ENCODE measurements at places on chromosomes 16 and 17. TPM values are rescaled to one million over a fixed set of nuclear protein-coding genes. Genes with fewer than 3 reads are reported as not detected.

Gene CCL1
- total RNA-seq = not detected

Gene CD79B
- 5.7 TPM for total RNA-seq

Gene GNAO1
- total RNA-seq = 23.6 TPM

Gene RILP
- total RNA-seq = 81.4 TPM

Gene RCVRN
- 0.12 TPM for total RNA-seq

Gene PRDM7
- total RNA-seq = not detected

Gene GAS7
- 51.2 TPM for total RNA-seq

Gene ZPBP2
- total RNA-seq = not detected

DNA sequence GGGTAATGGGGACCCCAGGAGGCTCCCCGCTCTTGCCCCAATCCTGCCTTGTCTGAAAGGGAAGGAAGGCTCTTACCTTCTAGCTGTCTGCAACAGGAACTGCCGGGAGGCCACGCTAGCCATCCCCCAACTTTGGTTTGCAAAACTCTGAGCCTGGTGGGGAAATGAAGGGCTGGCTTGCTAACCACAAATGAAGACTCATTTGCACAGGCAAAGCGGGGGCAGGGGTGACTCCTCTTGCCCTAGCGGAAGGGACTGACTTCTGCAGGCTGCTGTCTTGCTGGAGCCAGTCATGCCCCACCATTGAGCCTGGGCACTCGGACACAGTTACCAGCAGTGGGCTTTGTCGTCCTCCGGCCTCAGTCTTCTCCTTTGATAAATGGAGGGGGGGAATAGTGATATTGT, 52.6 kb downstream of the PLCG2 start:
- peak; percentile 50 for DNase-seq

GRCh38 chr17:18862011-18862410, 4.1 kb downstream of the PRPSAP2 start:
- DNase-seq = no peak

DNA sequence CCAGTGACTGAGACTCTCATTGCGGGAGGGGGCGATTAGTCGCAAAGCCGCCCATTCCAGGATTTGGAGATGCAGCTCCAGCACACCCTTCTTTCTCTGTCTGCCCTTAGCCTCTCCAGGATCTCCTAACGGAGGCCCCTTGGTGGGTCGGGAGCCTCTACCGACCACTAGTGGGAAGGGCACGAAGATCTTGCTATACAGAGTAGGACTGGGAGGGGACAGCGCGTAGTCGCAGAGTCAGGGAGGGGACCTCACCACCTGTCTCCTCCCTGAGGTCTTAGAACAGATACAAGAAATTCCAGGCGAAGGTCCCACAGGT, 588 bp upstream of the SMTNL2 start:
- DNase-seq = peak; percentile 61

GRCh38 chr17:64694207-64694606, 32.1 kb upstream of the SMURF2 start:
- peak; percentile 63 for DNase-seq

DNA sequence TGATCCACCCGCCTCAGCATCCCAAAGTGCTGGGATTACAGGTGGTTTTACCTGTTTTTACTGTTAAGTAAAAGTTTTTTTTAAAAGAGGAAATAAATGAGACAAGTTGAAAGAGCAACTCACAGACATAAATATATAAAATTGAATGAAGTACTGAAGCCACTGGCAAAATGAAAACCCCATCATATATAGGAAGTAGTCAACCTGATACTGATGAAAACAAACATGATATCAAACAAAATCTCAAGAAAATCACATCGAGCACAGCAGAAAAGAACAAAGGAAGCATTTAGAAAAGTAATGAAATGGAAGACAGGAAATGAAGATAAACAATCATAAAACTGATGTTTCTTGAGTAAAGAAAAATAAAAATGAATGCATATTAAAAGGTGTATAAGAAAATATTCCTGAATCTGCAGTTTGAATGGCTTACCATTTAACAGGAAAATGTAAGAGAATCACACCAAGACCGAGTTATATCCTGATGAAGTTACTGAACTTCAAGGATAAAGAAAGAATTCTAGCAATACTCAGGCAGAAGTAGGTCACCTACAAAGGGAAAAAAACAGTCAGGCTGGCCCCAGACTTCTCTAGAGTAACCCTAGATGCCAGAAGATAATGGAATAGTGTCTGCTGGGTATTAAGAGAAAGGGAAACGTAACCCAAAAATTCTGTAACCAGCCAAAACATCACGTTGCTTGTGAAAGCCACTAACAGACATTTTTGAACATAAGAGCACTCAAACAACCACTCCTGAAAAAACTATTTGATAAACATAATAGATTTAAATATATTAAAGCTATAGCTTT, 31.5 kb downstream of the UBE2G1 start:
- no peak for DNase-seq

GRCh38 chr17:34366529-34367107, 3.6 kb upstream of the CCL1 start:
- DNase-seq = no peak

DNA sequence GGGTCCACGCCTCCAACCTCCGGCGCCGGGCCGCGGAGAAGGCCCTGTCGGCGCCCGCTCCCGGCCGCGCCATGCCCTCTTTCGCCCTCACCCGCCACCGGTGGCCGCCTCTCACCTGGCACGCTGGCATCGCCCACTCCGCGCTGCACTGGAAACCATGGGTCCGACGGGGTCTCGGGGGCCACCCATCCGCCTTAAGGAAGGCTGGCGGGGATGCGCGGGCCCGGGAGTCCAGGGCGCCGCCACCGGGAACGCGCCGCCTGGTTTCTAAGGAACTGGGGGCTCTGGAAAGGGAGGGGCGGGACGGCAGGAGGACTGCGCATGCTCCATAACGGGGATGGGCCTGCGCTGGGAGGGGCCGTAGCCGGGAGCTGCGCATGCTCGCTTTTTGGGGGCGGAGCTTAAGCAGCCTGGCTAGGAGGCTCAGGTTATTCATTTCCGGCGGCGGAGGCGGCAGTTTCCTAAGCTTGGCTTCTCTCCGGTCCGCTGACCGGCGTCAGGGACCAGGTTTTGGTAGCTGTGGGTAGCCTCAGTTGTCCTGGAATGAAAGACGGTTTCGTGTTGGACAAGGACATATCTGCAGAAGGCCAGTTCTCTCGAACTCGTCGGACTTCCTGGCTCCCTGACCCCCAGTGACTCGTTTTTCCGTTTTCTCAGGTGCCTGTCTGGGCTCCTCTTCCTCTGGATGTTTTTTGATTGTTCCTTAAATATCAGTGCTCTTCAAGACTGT, at the start of gene GFOD2:
Gene GFOD2, minus strand, starts transcription at position 269 of the 730 bp plus-strand sequence. CDS start 33,601 bp downstream, outside the sequence.
- peak; percentile 98 for DNase-seq

DNA sequence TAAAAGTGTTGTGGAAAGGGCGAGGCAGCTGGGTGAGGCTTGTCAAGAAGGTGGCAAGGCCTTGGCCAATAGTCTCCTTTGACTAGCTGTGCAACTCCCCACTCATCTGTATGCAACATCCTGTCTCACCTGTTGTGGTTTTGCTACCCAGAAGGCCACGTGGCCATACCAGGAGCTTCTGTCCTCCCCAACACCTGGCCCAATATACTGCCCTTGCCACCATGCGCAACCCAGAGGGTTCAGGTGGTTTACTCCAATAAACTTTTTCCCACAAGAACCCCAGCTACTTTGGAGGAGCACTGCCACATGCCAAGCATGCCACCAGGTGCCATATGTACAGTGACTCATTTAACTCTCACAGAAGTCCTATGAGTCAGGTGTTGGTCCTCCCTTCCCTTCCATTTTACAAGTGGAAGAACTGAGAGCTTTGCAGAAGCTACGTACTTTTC, 10.2 kb downstream of the MYO19 start:
- DNase-seq = no peak

- DNase-seq = no peak
These were observed 51.4 kb upstream of the STAC2 start for GRCh38 chr17:39277110-39277509.

DNA sequence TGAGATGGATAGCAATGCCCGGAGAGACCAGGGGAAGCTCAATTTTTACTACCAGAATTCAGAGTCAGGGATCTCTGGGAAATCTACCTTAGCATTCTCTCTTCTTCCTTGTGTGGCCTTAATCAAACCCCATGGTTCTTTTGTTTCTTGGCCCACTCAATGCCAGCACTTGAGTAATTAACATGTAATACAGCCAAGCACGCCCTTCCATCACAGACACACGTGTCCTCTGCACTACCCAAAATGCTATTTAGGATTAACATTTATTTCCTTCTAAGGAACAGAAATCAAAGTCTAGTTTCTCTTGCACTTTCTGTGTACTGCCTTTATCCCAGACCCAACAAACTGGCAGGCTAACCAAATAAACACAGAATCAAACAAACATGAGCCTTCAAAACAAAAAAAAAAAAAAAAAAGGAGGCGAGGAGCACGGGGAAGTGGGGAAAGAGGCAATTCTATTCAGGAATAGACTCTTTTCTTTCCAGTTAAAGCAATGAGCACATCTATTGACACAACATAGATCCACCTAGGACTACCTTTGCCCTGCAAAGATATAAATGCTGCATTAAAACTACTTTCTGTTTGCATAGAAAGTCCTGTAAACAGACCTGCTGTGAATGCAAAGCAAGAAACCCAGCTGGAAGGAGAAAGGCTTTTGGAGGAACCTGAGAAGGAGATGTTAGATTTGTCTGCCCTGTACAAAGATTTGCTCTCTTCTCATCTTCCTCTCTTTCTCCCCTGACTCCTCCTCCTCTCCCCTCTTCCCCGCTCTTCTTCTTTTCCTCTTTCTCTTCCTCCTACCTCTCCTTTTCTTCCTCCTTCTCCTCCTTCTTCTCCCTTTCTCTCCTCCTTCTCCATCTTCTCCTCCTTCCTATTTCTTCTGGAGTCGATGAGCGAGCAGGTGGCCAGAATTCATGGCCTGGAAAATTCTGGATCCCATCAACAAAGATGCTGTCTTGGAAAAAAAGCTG, 294.4 kb downstream of the NPIPA8 start:
- DNase-seq = no peak

DNA sequence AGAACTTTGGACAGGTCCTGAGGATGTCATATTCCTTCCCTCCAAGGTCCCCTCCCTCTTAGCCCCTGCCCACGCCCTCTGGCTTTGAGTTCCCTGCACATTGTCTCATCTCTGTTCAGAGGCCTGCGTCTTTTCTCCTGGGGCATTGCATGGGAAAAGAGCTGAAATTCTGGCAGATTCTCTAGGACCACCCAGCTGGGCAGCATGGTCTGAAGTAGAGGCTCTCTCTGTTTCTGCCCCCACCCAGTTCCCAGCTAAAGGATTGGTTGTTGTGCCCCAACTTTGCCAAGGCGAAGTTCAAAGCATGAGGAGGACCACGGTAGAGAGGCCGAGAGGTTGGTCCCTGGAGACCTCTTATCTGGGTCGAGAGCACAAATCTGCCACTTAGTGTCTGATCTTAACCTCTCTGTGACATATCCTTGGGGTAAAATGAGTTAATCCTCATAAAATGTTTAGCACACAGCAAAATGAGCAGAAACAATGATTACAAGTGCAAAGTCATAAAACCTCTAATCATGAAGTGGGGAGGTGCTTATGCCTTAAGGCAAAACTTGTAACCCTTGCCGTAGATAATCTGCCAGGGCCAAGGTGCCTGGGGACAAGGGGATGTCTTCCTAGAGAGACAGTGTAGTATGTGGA, 2.4 kb downstream of the ABAT start:
- no peak for DNase-seq

DNA sequence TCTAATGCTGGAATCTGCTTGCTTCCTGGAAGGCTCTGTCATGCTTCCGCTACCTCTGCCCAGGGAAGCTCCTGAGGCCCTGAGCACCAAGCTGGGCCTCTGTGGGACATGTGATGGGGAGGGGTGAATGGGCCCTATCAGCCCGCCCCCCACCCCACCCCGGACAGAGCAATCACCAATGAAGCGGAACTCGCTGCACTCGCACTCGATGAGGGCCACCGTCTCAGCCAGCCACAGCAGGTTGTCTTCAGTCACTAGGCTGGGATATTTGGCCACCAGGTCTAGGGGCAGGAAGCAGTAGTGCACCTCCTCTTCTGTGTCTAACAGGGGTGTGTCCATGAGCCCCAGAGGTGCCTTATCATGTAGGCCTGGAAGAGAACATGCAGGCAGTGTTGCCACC, 23.6 kb downstream of the KCTD19 start:
- DNase-seq = no peak

GRCh38 chr16:57373117-57373947, 1.0 kb downstream of the CX3CL1 start:
- DNase-seq = no peak

DNA sequence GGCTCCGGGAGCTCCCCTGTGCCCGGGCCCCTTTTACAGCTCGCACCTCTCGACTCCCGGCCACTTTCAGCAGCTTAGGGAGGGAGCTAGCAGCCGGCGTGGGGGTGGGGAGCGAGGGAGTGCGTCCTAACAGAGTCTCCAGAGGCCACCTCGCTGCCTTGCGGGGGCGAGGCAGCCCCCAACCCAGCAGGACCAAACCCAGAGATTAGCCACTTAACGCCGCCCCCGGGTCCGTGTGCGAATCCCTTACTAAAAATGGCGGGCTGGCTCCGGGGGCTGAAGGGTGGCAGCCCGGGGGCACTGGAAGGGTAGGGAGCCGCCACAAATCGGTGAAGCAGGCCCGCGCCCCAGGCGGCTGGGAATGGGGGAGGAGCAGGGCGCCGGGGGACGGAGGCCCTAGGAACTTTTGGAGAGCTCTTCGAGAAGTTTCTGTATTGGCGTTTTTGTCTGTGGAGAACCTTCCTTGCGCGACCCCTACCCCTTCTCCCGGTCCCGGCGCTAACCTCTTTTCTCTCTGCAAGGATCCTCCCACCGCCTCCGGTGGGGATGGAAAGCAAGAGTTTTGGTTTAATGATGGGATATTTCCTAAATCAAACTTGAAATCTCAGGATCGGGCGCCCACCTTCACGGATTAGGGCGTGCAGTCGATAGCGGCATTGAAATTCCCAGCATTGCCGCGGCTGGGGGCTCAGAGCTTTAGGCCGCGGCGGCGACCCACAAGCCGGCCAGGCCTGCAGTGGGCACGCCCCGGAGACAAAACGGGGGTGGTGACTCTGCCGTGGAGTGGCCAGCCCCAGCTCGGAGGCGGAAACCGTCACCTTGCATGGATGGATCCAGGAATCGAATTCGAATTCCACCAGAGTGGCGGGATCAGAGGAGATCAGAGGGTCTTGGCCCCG, 793 bp upstream of the IRX3 start:
- DNase-seq = peak; percentile 71

GRCh38 chr16:82300374-82300951, 130.4 kb upstream of the MPHOSPH6 start:
- DNase-seq = no peak

All from left ventricle myocardium superior (tissue), 1 donor.